ENCODE measurements at places on chromosomes 16 and 17. TPM values are rescaled to one million over a fixed set of nuclear protein-coding genes. Genes with fewer than 3 reads are reported as not detected.

- DNase-seq, result no peak
Observed at GRCh38 chr16:1433756-1434155, 2.9 kb downstream of the PERCC1 start.

TUBB3 gene
- 299 TPM for total RNA-seq

DNA sequence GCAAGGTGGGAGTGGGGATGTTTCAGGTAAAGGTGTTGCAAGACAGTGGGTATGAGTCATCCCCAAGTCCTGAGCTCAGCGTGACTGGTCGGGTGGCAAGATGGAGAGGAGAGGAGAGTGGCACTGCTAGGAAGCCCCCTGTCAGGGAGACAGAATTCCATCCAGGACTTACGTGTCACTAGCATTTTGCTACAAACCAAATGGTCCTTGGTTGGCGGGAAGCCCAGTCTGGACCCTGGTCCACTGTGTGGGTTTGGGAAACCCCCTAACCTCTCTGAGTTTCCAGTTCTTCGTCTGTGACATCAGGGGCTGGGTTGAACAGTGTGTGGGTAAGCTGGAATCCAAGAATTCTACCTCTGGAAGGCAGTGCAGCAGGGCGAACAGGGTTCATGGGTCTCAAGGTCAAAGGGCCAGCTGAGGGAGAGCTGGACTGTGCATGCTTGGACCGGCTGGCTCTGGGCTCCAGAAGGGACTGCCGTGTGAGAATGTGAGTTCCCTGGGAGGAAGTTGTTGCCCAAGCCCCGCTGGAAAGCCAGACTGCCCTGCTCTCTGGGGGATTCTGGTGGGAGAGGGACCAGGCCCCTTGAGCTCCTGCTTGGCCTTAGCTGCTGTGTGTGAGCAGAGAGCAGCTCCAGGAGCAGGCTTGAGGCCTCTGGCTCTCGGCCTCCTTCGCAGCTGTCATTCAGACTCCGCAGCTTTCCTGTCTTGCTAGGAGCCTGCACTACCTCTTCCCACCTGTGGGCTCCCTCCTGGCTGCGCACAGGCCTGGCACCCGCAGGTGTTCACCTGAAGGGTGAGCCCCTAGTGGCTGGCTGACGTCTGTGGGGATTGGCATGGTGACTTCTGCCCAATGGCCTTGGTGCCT lies 84.6 kb downstream of the NT5M start:
- DNase-seq, result no peak

- peak; percentile 85 for DNase-seq
Observed at GRCh38 chr17:68821860-68822696, 133.1 kb downstream of the ABCA8 start.

C17orf78 gene
- not detected for total RNA-seq

RRAD gene
- 3.8 TPM for total RNA-seq

DNA sequence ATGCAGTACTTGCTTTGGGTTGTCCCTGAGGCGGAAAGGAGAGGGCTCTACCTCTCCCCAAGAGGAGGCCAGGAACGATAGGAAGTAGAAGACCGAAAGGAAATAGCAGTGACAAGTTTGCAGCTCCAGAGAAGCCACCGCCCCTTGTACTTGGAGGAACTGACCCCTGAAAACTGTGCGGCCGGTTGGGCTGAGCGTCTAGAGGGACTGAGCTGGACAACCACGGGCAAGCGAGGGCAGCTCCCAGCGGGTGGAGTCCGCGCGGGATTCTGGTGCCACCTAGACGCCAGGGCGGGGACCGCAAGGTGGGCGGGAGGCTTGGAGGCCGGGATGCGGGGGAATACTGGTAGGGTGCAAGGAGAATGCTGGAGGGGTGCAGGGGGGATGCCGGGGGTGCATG lies 1.3 kb upstream of the SLC6A4 start:
- DNase-seq, result peak; percentile 40

- DNase-seq, result no peak
Observed at GRCh38 chr17:14098246-14098645, 28.9 kb downstream of the COX10 start.

DNA sequence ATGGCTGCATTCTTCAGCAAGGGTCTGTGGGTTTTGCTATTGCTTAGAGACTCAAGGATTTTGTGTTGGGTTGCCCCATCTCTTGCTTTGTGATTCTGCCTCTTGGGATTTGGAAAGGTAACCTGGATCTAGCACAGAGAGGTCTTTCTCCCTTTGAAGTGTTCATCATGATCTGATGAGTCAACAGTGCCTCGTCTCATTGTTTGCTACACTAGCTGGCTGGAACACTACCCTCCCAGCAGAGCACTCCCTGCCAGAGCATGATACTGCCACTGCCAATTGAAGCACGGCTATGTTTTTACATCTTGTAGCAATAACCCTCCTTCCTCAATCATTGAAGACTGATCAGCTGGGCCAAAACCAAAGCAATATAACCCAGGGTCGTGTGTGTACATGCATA lies 361.0 kb downstream of the CDH13 start:
- DNase-seq, result peak; percentile 64

GRCh38 chr17:72587156-72587555 lies 466.3 kb downstream of the SOX9 start:
- no peak for DNase-seq

Data from fibroblast of the aortic adventitia (primary cell).